ENCODE measurements at places on chromosomes 12 and 14.

GRCh38 chr14:63800651-63801375 lies 52.0 kb upstream of the SYNE2 start:
- DNase-seq: no peak

GRCh38 chr14:99244941-99245563 lies 26.9 kb downstream of the BCL11B start:
- no peak for DNase-seq

- no peak for DNase-seq
Measured at GRCh38 chr12:104957719-104958000, 430 bp downstream of the SLC41A2 start.

DNA sequence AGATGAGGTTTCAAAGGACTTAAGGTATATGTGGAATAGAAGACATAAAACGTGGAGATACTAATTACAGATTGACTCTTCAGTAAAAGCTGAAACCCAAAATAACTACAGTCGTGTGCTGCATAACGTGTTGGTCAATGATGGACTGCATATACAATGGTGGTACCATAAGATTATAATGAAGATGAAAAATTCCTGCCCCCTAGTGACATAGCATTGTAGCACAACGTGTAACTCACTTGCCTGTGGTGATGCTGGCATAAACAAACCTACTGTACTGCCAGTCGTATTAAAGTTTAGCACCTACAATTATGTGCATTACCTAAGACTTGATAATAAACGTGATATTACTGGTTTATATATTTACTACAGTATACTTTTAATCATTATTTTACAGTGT lies 150.3 kb downstream of the LRRK2 start:
- DNase-seq: no peak

DNA sequence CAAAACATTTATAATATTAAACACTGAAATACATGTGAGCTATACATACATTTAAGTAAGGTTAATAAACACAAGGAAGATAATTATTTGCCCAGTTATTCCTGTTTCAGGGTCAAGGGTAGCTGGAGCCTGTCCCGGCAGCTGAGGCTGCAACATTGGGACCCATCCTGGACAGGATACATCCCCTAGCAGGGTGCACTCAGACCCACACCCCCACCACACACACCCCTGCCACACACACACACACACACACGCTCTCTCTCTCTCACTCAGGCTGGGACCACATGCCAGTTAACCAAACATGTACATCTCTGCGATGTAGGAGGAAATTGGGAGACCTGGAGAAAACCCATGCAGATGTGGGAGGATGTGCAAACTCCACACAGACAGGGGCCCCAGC lies 112.6 kb upstream of the TMCC3 start:
- DNase-seq: no peak

DNA sequence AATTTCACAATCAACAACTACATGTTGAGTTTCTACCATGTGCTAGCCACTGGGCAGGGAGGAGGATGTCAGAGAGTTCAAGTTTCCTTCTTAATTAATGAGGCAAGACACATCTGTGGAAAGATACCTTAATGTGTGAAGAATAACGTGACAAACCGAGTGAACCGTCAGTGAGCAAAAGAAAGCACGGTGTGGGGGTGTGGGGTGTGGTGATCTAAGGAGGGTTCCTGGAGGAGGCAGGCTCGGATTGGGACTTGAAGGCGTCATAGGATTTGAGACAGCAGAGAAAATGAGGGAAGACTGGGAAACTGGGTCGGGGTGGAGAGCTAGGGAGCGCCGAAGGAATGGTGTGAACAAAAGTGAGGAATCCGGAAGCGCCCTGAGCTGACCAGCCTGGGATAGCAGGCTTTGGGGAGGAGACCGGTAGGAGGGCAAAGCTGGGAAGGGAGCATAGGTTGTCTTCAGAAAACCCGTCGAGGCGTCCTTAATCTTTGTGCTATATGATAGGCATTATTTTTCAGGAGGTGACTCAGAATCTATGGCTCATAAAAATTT lies 22.3 kb downstream of the GALNT8 start:
- no peak for DNase-seq

DNA sequence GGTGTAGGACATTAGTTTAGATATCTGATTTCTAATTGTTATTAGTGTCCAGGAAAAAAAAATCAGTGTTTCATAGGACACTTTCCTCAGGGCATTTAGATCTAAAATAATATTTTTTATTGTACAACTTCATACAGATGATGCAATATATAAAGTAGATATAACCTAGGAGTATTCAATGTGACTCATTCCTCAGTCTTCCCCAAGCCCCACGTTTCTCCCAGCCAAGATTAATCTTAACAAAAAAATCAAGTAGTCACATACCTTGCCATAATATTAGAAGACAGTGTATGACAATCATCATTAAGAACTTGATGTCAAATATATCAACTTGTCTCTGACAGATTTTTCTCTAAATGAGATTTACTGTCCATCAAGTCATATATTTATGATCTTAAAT lies 37.1 kb downstream of the PPFIA2 start:
- DNase-seq: no peak

DNA sequence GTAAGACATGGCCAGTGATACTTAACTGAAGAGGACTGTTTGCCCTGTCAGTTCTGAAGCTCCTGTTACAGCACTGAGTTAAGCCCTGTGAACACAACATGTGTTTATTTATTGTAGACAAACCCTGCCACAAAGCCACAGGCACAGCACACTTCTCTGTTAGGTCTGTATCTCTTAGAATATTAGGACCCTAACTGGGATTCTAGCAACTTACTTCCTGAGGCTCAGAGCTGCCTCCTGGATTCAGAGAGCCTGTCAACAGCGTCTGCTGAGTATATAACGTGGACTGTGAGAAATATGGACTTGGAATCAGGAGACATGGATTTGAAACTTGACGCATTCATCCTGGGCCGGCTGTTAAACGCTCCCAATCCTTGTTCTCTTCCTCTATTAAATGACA lies 135.0 kb upstream of the HIF1A start:
- DNase-seq: no peak

- no peak for DNase-seq
Measured at GRCh38 chr12:3263282-3263681, 186.1 kb downstream of the TSPAN9 start.

DNA sequence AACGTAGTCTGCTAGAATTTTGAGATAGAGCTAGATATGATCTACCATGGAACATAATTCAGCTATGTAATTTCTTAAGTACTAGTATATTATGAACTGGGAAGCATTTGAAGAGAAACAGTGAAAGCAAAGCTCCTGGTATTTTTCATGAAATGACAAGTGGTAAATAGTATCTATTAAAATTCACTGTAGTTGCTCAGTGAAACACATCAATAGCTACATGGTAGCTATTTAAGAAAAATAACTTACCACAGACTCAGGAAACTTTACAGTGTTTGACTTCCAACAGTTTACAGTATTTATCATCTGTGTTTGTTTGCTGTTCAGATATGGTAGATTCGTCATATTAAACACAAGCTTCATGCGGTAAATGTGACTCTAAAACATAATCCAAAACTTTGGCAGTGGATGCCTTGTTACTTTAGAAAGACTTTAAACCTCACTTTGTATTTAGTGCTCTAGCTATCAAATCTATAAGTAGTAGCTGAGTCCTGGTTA lies 25.2 kb downstream of the WNK1 start:
- DNase-seq: no peak

DNA sequence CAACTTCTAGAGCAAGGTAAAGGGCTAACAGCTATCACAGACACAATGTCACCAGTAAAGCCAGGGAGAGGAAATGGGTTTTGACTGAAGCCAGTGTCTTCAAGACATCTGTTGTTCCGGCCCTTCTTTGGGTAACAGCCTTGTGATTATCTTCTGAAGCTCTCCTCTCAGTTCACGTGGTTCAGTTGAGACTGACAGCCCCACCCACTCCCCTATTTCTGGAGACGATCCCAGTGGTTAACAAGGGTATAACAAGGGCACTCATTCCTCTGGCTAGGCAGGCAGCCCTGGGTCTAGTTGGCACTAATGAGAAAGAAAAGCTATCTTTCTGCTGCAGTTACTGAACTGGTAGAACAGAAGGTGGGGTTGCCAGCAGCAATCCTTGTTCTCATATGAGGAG lies 6.9 kb downstream of the GNPTAB start:
- peak; percentile 44 for DNase-seq

GRCh38 chr12:17020765-17021164 lies 414.8 kb upstream of the LMO3 start:
- DNase-seq: no peak

- DNase-seq: no peak
Measured at GRCh38 chr14:95221531-95221930, 64.2 kb upstream of the DICER1 start.

DNA sequence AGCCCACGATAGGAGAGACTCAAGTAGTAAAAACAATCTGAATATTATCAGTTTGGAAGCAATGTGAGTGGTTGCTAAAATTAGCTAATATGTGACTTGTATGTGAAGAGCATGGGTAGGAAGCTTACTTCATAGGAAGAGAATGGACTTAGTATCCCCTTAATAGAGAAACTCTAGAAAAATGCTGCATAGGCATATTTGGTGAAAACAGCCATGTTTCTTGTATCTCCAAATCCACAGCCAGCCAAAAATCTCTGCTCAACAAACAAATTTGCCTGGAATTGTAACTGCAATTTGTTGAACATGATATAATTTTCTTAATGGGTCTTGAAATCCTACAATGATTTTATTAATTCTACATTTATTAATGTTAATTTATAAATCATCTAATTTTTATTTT lies 1252.9 kb upstream of the TMEM132C start:
- DNase-seq: no peak

DNA sequence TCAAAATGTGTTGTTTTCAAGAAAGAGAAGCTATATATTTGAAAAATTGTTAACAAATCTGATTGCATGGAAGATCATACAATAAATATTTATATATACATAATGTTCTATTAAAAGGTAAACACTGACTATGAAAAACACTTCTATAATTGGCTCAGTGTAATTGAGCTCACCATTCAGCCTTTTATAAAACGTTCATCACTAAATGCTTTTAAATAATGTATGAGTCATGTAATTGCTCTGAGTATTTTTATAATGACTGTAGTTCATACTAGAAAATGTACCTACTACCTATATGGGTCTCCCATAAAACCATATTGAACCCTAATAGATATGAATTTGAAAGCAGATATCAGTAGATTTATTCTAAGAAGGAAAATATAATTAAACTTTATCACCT lies 240.4 kb upstream of the MGAT4C start:
- DNase-seq: no peak

GRCh38 chr14:31410048-31410650 lies 10.2 kb downstream of the HEATR5A start:
- DNase-seq: no peak

DNA sequence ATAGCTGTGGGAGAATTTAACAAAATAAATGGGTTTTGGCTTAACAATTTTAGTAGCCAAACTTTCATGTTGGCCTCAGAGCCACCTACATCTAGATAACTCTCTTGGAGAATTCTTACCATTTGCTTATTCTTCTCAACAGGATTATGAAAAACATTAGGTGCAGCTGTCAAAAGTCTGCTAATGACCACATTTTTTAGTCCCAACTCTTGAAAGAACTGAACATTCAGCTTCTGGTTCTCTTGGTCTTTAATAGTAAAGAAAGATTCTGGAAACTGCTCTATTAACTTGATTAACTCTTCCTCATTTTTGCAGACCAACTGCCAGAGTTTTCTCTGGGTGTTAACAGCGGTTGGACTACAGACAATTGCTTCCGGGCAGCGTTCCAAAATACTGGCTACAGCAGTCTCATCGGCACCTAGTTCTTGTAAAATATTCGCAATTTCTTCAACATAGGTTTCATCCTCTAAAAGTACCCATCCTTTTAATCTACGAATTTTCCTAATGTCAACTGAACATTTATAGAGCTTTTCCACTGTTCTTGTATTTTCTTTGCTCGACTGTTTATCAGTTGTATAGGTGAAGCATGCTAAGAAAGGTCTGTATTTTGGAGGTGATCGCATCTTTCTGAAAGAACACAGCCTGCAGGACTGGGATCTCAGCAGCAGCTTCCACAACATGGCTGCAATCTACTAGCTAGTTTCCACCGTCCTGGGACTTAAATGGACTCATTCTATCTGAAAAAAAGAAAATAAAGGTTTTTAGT lies 8.7 kb downstream of the MTERF2 start:
- no peak for DNase-seq

DNA sequence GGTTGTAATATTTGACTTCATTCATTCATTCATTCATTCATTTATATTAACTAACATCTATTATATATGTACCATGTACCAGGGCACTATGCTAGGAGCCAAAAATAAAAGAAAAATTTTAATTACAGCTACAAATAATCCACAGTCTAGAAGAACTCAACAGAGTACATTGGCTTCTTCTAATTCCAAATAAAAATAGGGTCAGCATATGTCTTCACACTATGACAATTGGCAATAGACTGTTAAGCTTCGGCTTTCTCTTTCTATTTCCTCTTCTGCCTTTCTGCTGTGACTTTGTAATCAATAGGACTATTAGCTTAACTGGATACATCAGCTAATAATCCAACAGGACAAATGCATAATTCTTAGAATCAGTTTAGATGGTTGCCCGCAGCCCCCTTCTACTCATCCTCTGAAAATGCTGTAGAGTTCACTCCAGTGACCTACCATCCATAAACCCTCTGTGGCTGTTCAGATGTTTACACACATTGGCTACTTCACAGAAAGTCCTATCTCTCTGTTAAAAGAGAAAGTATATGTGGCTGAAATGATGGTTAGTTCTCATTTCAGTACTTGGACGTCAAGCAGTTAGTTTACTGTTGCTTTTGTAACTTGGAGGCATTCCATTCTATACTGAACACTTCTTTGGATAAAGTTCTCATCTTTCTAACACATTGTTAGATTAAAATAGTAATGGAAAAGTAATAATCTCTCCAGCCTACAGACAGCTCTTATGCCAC lies 445.5 kb upstream of the GARIN6 start:
- DNase-seq: no peak

GRCh38 chr12:100986595-100987547 lies 192.3 kb downstream of the ANO4 start:
- DNase-seq: no peak

GRCh38 chr14:65336191-65336591 lies 76.3 kb upstream of the FUT8 start:
- DNase-seq: peak; percentile 7

GRCh38 chr12:28222081-28222700 lies 31.9 kb downstream of the CCDC91 start:
- no peak for DNase-seq

GRCh38 chr14:95218472-95219193 lies 61.3 kb upstream of the DICER1 start:
- no peak for DNase-seq

- no peak for DNase-seq
Measured at GRCh38 chr14:67269298-67270060, 28.2 kb downstream of the PALS1 start.

- no peak for DNase-seq
Measured at GRCh38 chr12:82883394-82884355, 197.0 kb downstream of the TMTC2 start.

DNA sequence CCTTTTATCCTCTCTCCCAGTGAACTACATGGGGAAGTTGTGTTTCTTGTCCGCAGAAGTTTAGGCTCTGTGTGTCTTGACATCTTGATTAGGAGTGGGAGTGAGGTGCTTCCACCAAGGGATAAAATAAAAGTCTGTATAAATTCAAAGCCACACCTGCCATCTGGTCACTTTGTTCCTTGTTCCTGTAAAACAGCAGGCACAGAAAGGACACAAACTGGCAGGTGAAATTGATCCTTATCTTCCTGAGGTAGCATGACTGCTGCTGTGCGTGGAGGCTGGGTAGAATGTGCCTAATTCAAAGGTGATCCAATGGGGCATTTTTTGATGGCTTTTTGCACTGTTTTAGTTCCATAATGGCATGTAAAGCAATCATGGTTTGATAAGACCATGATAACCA lies 104.3 kb upstream of the KITLG start:
- DNase-seq: no peak

GRCh38 chr12:109435428-109436187 lies 41.5 kb downstream of the KCTD10 start:
- DNase-seq: no peak

GRCh38 chr12:14828892-14829291 lies 14.4 kb downstream of the ART4 start:
- no peak for DNase-seq
